NCI-H1092 (cell line): ENCODE measurements at places on chromosomes 1 and 21.

- DNase-seq, result no peak
Measured at GRCh38 chr1:208204779-208205178, 39.4 kb downstream of the PLXNA2 start.

DNA sequence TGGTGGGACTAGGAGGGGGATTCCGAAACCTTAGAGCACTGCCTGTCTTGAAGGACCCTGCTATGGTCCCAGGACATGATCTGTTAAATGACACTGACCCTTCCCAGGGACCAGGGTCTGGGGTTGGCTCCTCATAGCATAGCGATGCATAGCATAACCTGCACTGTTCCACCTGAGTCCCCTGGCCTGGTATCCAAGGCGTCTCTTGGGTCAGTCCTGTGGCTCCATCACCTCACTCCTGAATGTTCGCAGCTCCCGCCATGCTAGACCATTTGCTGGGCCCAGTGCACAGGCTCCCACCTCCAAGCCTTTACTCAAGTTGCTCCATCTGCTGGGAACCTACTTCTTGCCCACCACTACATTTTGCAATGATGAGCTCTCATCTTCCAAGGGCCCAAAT lies 39.0 kb upstream of the MAGOH start:
- no peak for DNase-seq

GRCh38 chr1:79777481-79778219 lies 771.1 kb upstream of the ADGRL4 start:
- DNase-seq, result no peak

DNA sequence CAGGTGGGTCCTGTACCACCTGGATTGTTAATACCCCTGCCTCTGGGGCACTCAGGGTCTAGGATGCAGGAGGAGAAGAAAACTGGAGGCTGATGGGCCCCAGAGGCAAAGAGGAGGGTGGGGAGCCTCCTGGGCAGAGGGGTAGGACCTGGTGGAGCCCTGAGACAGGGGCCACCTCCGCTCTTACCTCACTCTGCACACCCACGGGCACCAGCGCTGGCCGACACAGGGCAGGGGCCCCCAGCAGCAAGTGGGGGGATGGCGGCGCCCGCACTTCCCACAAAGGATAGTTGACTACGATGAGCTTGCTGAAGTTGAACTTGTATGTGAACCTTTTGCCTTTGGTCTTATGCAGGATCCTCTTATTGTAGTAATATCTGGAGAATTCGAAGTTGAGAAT lies 1.1 kb downstream of the ETV3L start:
- no peak for DNase-seq

DNA sequence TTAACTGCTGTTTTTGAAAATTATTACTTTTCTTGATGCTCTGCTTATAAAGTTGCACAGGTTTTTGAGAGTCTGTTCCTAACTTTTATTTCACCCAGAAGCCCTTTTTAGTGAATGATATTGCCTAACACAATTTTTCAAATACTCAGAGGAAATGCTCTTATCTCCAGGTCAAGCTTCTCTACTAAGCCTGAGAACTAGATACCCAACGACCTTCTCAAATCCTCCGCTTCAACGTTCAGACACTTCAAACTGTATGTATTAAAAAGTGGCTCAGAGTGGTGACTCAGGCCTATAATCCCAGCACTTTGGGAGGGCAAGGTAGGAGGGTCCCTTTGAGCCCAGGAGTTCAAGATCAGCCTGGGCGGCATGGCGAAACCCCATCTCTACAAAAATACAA lies 88.5 kb downstream of the ASH1L start:
- DNase-seq, result no peak

GRCh38 chr1:70003211-70003908 lies 202.0 kb downstream of the LRRC40 start:
- no peak for DNase-seq

DNA sequence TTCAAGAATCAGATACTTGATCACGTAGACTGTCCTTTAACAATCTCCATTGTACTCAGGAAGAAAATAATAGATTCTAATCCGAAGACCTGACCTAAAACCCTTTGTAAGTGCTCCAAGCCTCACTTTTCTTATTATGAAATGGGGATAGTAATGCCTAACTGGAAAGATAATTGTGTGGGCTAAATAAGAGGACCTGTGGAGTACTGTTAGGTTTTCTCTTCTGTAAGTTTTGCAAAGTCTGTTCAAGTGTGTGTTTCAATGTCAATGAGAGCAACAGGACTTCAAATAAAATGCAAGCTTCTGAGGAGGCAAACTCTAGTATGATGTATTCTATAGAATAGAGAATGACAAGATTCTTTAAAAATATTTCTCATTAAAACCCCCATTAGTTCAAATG lies 348.6 kb downstream of the USP25 start:
- DNase-seq, result no peak

GRCh38 chr1:97599447-97599846 lies 321.4 kb downstream of the DPYD start:
- no peak for DNase-seq

- DNase-seq, result peak; percentile 10
Measured at GRCh38 chr1:175742790-175743459, 470 bp downstream of the TNR start.

GRCh38 chr1:1118876-1119220 lies 3.0 kb upstream of the C1orf159 start:
- no peak for DNase-seq

DNA sequence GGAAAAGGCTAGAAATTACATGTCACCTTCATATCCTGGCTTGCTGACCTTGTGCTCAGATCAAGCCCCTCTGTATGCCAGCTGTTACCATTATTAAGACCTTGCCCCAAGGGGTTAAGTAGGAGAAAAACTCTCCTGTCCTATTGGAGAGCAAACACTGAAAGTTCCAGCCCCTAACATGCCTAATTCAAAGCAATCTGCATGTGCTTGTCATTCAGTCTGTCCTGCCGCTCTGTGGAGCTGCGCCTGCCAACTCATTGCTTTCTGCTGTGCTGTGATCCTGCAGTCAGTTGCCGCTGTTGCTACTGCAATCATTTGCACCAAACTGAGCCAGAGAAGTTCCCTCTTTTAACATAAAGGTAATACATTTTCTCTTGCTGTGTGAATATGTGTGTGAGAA lies 113.4 kb downstream of the DISP1 start:
- DNase-seq, result peak; percentile 36

DNA sequence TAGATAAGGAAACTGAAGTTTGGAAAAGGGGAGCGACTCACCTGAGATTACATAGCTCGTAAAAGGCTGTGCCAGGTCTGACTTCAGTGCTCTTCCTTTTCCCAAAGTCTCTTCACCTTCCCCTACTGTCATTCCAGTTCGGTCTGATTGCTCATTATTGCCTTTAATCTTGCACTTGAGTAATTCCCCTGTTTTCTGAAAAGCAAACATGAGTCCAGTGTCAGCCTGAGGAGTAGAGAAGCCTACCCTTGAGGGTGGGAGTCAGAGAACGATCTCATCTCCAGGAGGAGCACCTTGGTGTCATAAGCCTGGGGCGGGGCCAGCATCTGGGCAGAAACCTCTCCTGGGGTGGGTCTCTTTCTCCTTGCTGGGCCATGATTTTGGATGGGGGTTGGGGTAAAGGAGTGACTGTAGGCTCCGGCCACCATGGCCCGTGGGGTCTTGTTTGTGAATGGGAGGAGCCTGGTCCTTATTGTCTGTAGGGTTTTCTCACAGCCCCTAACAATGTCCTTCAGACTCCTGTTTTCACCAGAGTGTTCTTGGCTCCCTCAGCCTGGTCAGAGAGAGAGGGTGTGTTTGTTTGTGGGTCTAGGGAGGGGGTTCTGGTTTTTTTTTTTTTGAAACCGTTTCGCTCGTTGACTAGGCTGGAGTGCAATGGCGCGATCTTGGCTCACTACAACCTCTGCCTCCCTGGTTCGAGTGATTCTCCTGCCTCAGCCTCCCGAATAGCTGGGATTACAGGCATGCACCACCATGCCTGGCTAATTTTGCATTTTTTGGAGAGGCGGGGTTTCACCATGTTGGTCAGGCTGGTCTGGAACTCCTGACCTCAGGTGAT lies 6.0 kb downstream of the VANGL2 start:
- DNase-seq, result no peak

DNA sequence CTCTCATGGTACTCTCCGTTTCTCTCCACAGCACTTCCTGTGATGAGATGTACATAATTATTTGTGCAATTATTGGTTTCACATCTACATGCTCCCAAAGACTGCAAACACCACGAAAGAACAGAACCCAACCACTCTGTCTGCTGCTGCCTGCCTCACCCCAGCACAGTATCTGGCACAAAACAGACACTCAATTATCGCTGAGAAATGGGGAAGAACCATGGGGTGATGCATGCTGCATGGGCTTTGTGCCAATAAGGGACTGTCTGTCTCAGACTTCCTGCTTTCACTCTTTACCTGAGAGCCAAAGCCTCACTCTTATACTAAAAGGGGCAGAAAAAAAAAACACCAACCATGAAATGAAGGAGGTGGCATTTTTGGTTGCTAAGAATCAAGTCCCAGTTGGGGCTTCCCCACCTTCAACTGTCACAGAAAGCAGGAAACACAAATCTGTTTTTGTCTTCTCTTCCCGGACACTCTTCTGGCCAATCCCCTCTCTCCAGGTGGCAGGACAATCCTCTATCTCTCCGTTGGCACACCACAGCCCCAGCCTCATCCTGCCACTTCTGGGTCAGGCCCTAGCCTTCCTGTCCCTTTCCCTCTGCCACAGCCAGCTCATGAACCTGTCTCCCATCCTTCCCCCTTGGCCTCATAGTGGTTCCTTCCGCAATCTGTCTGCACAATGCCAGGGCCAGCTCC lies 82.0 kb downstream of the TGFBR3 start:
- DNase-seq, result no peak

GRCh38 chr1:243730487-243731150 lies 119.4 kb downstream of the AKT3 start:
- DNase-seq, result no peak

DNA sequence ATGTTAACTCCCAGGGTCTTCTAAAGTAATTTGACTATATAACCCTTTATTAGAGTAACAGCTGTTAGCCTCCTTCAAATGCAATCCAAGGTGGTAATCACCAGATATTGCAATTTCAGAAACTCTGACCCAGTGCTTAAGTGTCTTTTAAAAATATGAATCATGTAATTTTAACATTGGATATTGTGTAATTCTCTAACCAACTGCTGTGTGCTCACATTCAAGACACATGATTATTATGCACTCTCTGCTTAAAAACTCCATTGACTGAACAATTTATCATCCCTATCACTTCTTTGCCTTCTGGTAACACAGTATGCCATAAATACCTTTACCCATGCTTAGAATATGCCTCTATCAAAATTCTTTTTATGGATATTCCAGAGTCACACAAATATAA lies 537.4 kb upstream of the RGS18 start:
- DNase-seq, result no peak

DNA sequence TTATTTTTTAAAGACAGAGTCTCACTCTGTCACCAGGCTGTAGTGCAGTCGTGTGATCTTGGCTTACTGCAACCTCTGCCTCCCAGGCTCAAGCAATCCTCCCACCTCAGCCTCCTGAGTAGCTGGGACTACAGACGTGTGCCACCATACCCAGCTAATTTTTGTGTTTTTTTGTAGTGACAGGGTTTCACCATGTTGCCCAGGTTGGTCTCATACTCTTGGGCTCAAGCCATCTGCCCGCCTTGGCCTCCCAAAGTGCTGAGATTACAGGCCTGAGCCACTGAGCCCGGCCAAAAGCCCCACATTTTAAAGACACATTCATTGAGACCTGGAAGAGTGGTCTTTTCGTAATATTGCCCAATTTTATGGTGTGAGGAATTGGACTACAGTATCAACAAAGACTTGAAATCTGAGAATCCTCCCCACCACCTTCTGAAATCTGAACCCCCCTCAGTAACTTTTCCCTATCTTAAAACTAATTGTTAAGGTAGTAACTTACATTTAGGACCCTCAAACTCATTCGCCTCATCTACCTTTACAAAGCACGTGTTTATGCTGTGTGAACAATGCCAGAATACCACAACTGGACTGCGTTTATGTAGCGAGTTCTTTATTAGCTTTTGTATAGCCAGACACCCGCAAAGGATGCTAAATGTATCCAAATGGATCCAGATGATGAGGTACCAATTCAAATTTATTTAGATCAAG lies 2.7 kb downstream of the ERRFI1 start:
- no peak for DNase-seq

DNA sequence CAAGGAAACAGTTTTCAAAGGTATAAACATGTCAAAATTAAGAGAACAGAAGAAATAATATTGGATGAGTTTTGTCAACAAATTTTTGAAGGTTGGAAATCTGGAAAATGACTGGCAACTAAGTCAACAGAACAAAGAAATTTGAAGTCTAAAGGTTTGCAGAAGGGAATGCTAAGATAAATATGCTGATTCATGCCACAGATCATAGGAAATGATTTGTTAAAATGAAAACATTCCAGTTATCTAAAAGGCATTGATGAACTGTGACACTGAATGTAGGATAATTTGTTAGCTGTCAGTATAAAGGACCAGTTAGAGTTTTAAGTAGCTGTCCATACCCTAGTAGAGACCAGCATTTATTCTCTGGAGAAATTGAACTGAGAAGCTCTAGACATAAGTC lies 157.9 kb upstream of the CHRM3 start:
- DNase-seq, result no peak

DNA sequence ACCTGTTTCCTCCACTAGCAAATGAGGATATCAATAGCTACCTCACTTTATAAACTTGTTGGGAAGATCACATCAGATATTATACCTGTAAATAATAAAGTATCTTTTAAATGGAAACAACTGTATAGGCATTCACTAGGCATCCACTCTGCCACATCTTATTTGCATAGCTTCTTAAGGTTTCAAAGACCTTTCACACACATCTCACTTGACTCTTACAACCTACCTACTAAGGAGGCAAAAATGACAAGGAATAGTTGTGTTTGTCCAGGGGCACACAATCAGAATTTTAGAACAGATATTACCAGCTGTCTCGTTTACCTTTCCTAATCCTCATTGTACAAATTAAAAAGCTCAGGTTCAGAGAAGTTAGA lies 51.5 kb downstream of the VANGL2 start:
- DNase-seq, result no peak

GRCh38 chr1:214550857-214551435 lies 456 bp downstream of the PTPN14 start:
- no peak for DNase-seq

DNA sequence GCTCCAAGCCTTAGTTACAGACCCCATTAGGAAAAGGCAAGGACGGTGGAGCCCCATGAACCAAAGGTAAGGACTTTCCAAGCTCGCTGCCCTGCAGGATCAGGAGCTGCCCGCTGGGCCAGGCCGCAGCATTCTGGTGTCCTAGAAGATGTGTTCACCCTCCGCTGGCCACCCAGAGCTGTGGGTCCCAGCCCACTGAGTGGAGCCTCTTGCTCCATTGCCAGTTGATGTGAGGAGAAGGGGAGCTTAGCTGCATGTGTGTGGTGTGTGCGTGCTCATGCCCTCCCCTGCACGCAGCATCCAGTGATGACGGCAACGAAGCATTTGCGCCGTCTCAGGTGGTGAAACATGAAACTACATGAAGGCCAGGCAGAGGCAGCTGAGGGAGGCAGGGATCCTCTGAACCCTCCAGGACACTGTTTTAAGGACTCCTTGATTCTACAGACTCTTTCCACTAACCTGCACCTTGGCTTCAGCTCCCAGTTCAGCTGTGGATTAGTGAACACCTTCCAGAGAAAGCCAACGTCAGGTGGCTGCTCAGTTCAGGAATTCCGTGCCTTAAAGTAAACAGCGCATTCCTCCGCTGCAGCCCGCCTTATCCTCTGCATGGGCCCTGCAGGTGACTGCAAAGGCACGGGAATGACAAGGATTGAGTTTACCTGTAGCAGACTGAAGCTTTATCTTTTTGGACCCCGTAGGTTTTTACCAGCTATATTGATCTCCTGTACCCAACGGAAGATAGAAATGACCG lies 48.7 kb downstream of the SMYD2 start:
- no peak for DNase-seq
